ENCODE measurements at places on chromosomes 2 and 18.

DNA sequence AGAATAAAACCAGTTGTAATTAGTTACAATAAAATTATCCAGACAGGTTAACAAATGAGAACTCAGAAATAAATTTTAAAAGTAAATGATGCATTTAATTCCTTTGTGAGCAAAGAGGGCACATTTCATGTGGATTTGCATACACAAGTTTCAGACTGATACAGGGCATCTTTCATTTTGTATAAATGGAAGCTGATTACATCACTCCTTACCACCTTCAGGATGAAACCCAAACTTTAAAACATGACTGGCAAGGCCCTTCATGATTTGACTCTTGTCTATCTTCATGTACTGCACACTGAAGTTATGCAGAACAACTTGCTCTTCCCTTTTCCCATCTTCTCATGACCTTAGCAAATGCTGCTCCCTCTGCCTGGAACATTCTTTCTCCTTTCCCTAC, 26.9 kb downstream of the EFEMP1 start:
- no peak for DNase-seq

- DNase-seq: no peak
Measured at GRCh38 chr2:82411071-82411470, 2048.0 kb downstream of the SUCLG1 start.

DNA sequence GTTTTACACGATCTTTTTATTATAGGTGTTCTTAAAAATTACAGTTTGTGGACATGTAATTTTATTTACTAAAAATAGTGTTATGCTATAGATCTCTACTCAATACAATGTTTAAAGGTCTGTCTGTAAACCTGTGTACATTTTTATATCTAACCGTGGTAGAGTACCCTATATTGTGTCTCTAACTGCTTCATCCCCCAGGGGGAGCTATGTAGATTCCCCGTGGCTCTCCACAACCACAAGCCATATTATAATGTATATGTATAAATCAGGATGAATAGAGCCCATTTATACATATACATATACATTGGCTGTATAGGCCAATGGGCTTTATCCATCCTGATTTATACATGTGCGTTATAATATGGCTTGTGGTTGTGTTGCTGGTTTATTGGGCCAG, 59.4 kb downstream of the ADAM23 start:
- no peak for DNase-seq

DNA sequence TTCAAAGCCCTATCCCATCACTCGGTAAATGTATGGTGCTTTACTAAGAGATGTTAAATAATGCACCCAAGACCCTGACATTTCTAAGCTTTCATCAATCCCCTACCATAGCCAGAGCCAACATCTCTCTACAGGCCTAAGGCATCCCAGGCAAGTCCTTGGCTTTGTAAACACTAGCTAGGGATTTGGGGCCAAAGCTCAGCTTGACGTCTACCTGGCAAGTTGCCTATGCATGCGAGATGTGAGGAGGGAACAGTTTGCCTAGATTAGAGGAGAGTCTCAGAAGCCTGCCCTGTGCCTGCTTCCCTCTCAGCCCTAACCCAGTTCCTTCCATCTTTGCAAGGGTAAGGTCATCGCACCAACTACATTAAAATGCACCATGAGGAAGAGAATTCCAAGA, 221.5 kb upstream of the NCKAP5 start:
- DNase-seq: no peak

GRCh38 chr2:166563894-166564293, 69.8 kb upstream of the SCN7A start:
- no peak for DNase-seq

DNA sequence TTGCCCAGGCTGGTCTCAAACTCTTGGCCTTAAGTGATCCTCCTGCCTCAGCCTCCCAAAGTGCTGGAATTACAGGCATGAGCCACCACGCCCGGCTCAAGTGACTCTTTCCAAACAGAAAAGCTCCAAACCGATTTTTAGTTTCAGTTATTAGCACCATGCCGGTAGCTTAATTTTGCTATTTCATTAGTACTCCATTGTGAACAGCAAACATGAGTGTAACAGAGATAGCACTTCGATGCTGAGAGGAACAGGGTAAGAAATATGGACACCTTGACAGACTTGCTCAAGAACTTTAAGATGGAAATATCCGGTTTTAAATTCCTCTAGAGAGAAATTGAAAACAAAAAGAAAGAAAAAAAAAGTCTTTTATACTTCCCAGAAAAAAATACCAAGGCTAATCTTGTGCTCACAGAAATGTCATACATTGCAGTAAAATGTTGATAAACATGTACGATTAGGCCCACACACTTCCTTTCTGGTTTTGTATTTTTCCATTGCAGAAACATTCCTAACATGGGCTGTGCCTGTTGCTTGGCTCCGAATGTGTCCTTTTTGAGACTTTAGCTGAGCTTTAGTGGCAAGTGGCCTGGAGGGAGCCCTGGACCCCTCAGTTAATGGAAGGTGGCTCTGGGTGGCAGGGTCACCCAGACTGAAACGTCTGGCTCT, 18.3 kb downstream of the FHL2 start:
- no peak for DNase-seq

DNA sequence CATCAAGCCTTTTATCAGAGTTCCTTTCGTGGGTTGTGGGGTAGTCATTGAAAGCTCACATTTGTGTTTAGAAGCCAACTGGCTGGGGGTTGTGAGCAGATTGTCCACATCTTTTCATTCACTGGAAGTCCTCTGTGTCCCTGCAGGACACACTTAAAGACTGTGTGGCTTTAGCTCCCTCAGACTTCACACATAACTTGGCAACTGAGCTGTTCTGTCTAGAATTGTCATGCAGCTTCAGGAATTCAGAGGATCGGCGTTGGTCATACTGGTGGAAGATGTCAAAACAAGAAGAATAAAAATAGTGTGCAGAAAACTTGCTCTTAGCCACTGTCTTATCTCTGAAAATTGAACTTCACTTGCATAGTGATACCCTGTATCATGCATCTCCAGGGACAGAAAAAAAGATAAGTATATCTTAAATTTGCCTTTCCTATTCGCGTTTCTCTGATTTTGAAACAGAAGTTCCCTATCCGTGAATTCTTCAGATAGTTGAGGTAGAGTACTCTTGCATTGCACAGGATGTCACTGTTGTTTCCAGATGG, 49.6 kb downstream of the TRAPPC12 start:
- no peak for DNase-seq

- DNase-seq: no peak
Measured at GRCh38 chr2:128513116-128513960, 194.7 kb upstream of the HS6ST1 start.

- DNase-seq: no peak
Measured at GRCh38 chr2:172285010-172285621, 142.3 kb upstream of the ITGA6 start.

DNA sequence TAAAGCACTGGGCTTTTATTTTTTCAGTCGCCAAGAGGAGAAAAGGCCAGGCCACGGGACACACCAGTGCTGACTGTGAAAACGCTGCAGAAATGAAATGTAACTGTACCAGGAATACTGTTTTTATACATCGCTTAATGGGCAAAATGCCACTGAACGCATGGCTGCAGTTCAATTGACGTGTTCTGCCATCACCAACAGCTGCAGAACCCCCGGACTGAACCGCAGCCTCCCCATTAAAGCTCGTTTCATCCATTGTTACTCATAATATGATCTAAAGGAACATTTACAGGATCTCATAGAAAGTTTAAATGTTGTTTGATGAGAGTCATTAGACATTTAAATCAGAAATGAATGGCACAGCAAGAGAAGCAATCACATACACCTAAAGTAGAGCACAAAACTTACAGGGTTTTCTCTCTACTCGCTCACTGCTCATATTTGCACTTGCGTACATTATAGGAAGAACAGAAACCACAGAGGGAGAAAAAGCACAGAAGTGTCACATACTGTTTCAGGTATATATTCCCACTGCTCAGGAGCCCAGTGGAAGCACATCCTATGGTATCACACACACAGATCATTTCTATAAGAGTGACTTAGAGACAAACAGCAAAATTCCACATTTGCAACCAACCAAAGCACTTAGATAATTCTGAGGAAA, 35.3 kb downstream of the TCF4 start:
- no peak for DNase-seq

DNA sequence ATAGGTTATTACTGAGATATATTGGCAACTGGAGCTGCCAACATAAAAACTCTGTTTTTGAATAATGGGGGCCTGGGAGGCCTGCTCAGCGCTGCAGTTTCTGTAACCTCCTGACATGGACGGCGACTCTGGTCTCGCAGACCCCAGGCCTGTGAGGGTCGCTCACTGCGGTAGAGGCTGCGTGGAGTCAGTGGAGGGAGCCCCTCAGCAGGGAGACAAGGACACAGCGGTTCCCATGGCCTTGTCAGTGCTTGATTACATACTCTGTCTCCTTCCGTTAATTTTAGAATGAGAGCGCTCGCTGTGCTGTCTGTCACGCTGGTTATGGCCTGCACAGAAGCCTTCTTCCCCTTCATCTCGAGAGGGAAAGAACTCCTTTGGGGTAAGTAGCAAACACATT, 858 bp downstream of the TPO start:
- DNase-seq: no peak

DNA sequence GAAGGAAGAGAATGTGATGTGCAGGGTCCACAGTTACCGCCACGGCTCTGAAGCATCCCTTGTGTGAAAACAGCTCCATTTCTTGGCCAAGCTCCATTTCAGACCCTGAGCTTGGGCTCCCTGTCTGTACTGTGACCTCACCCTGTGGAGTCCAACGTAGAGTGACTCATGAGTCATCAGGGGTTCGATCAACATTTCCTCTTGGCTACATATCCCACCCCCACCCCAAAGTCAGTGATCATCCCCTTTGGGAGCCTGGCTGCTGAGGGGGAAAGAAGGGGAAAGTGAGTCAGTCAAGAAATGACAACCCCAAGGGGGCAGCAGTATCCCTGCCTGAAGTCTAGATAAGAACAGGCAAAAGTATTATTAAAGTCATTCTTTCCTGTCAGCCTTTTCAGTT, 62.2 kb downstream of the PAPOLG start:
- no peak for DNase-seq

GRCh38 chr2:85222792-85223191, 89.6 kb downstream of the TCF7L1 start:
- DNase-seq: no peak

- no peak for DNase-seq
Measured at GRCh38 chr2:112121682-112122254, 16.4 kb upstream of the FBLN7 start.

- no peak for DNase-seq
Measured at GRCh38 chr2:78992807-78993517, 32.5 kb upstream of the REG3G start.

GRCh38 chr2:85831735-85832134, 57.1 kb downstream of the ST3GAL5 start:
- DNase-seq: no peak

DNA sequence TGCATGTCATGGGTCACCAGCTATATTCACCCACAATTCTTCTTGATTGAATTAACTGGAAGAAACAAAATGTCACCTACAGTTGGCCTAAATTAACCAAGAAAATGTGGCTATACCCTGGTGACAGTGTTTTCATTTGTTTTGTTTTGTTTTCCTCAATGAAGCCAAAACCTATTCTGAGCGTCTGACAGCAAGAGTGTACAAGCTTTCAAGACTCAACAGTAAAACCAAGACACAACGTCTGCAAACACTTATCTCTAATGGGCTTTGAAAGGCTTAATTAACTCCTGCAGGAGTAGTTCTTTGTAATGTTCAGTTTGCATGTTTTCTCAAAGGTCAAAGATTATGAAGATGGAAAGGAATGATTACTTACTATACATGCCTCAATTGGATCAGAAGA, 827.6 kb upstream of the KLHL29 start:
- no peak for DNase-seq
